ENCODE measurements at places on chromosomes 13 and 19. TPM values are rescaled to one million over a fixed set of nuclear protein-coding genes. Genes with fewer than 3 reads are reported as not detected.

KLF1 gene
- 0.25 TPM for total RNA-seq

ACER1 gene
- not detected for total RNA-seq

PRODH2 gene
- total RNA-seq = not detected

OR7D2 gene
- under 0.01 TPM for total RNA-seq

CYP4F11 gene
- total RNA-seq = not detected

RNF17 gene
- not detected for total RNA-seq

All from temporal lobe (tissue), 4 donors.